ENCODE measurements at places on chromosomes 2 and 18. TPM values are rescaled to one million over a fixed set of nuclear protein-coding genes. Genes with fewer than 3 reads are reported as not detected.

- no peak for DNase-seq
Observed at GRCh38 chr18:41899535-41899934, 55.5 kb upstream of the PIK3C3 start.

DNA sequence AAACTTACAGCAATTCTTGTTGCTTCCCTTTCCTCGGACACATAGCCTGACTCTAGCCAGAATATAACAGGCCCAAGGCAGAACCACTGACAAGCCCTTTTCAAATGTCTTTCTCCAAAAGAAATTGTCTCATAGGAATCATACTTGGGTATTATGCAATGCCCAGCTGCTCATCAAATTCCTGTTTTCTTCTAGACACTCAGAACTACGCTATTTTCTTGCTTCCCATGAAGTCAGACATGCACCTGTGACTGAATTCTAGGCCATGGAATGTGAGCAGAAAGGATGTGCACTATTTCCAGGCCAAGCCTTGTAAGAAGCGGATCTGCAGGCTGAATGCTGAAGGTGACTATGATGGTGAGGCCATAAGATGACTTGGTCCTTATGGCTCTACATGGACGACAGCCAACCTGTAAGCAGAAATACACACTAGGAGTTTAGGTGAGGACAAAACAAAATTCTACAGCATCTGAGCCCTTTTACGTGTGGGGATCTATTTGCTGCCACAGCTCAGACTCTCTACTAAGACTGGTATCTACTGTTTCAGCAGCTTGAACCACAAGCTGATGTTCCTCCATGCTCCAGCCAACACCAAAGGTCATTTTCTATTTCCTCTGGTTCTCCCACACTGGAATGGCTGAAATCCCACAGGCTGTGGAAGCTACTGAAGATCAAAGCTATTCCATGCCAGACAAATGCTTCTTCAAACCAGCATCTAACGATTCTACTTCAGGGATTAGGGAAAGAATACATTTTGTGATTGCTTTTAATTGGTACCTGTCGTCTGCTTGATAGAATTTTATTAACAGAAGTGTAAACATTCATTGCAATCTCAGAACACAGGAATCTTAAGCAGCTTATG is 378.7 kb downstream of the RBM43 start:
- DNase-seq: no peak

GRCh38 chr2:85453571-85453970 is 35.1 kb downstream of the SH2D6 start:
- DNase-seq: no peak

DNA sequence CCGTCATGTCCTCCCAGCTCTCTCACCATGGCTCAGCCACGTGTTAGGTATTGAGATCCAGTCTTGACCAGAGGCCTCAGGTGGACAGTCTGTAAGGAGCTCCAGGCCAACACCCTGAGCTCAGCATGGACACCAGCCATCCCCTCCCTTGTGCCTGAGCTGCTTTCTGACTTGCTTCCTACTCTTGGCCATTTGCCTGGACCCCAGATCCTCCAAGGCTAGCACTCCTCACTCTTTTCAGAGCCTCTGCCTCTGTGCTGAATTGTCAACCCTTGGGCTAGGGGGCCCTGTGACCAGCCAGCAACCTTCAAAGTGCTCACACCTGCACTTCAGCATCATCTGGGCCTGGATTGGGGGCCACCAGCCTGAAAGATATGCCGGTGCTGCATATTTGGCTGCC is 46.6 kb downstream of the PAX8 start:
- no peak for DNase-seq

- no peak for DNase-seq
Observed at GRCh38 chr2:147463881-147464520, 380.8 kb upstream of the ACVR2A start.

LYPD6 gene
- total RNA-seq: not detected

Data from activated CD8-positive, alpha-beta T cell treated with anti-CD3 and anti-CD28 coated beads for 36 hours (primary cell).